Brain microvascular endothelial cell (primary cell): ENCODE measurements at places on chromosomes 1 and 21.

DNA sequence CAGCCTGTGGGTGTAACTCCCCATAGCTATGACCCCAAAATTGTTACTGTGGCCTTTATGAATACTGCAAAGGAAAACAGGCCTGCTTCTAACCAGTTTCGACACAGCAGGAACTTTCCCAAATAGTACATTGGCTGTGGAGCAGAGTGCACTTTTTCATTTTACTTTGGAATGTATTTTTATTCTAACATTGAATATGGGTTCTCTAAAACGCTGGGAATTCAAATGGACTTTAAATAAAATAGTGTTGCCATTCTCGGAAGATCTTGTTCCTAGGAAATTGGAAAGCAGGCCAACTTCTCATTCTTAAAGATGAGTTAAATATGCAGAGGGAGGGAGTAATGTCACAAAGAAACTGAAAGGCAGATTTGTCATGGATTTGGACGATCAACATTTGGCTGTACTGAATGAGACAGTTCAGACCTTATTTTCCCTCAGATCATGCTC, 39.6 kb upstream of the ARHGAP29 start:
- no peak for DNase-seq

DNA sequence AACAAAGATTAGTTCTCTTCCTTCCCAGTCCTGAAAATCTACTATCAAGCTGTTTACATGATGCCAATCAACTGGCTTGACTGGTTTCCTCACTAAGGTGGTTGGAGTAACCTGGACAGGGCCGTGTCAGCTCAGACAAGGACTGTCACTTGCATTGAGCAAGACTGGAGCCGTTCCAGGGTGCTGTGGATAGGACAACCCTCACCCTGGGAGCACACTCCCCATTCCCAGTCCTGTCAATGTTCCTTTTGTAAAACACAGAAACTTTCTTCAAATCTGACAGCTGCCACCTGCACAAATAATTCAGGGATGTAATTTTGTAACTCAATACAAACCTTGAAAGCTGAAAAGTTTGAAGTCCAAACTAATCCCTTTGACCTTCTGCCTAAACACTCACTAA, 31.4 kb downstream of the PLPP3 start:
- no peak for DNase-seq

DNA sequence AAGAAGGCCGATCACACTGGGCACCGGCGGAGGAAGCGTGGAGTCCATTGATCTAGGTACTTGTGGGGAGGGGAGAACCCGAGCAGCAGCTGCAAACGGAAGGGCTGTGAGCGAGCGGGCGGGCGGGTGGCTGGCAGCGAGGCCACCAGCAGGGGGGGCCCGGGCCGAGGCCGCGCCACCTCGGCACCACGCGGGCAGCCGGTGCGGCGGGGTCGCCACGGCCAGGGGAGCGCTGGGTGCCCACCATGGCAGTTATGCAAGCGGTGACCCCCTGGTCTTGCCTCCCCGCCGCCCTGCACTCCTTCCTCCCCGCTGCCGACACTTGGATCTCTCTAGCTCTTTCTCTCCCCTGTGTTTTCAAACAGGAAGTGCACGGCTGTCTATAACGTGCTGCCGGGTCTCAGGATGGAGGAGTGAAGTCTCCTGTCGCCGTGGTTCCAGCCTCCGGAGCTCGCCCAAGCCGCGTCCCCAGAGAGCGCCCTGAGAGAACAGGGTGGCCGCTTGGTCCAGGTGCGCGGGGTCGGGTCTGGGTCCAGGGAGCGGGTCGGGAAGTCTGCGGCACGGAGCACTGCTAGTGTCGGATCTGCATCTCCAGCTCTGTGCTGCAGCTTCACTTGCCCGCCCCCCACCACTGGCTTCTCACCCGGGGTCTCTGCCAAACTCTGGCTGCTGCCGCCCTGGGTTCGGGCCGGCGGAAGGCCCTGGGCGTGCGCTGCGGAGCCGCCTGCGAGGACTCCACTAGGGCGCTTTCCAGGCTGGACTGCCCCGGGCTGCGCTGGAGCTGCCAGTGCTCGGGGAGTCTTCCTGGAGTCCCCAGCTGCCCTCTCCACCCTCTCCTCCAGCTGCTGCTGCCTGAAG, 22.7 kb downstream of the LRRC8D start:
- DNase-seq = peak; percentile 54

- no peak for DNase-seq
These were observed 933 bp downstream of the ANKRD34A start for GRCh38 chr1:145963265-145964019.

DNA sequence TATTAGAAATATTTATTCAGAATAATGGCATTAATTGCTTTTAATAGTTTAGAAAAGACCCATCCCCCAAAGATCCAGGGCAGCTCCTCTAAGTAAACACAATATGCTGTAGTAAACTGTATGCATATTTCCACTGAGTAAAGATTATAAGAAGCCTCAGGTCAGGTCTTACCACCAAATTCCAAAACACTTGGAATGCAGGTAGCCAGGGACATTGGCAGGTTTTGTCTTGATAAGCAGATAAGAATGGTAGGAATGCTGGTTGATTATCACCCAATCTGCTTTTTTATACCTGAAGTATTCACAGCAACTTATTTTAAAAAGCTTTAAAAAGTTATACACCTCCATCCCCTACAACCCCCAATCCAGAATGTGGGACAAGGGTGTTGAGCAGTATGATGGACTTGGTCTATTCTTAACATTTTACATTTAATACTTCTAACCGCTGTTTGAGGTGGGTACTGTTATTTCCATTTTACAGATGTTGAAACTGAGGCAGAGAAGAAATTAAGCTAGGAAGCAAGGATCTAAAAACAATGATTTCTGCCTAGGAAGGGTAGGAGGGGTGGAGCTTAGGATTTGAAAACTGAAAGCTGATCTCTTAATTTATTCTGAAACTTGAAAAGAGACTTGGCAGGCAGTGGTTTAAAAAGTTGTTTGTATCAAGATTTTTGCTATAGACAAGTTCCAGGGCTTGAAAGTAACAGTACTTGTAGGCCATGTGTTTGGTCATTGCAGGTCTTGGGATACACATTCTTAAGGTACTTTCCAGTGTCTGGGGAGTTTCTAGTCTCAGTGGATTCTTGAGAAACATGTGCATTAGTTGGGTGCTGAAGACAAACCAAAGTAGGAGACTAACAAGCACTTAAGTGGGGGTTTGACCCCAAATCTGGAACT, 15.6 kb upstream of the THEM4 start:
- DNase-seq = no peak

DNA sequence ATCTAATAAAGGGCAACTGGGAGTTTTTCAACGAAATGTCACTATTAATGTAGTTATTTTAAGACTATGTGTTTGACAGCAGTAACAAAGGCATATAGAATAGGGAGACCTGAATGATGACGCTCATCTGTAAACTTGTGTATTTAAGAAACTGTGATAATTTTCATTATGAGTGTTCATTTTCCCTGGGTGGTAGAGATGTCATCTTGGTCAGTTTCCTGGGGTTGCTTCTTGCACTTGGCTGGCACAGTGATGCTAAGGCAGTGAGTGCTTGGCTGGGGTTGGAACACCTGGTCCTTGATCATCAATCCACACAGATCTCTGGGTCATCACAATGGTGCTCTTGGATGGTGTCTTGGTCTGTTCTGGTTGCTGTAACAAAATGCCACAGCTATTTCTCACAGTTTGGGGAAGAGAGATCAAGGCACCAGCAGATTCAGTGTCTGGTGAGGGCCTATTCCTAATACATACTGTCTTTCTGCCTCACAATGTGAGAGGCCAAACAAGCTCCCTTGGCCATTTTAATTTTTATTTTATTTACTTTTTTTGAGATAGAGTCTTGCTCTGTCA, 7.9 kb upstream of the SMYD2 start:
- DNase-seq = no peak

DNA sequence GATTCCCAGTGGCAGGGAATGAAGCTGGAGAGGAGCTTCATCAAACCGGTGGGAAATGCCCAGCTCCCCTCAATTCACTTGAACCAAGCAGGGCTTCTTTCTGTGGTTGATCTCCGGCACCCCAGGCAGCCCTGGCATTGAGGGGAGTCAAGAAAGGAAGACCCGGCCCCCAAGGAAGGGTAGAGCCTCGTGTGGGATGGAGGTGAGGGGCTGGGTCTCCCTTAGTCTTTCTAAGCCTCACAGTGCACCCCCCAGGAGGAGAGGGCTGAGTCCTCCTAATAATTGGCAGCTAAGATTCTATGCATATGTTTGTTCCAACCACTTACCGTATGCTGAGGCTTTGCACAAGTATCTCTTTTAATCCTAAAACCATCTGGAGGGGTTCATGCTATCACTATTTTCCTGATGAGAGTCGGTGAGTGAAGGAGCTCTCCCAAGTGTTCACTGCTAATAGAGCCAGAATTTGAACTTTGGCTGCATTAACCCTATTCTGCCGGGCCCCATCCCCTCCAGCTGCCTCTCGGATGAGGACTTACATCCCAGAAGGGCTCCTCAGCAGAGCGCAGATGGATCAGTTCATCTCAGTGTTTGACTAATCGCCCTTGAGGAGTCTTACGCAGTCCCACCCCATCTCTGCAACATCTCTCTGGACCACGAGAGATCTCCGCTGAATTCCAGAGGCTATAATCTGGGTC, 33.1 kb upstream of the TMEM51 start:
- DNase-seq = no peak

- DNase-seq = no peak
These were observed 7.6 kb upstream of the DDI2 start for GRCh38 chr1:15609631-15610030.

- no peak for DNase-seq
These were observed 74.7 kb downstream of the LHX8 start for GRCh38 chr1:75208862-75209261.

GRCh38 chr1:158686111-158687009, at the start of gene SPTA1:
TSS of gene SPTA1 (minus strand) at chr1:158686715. CDS start at chr1:158686517, 198 bp downstream.
- DNase-seq = no peak

GRCh38 chr1:44447051-44447810, 42.2 kb downstream of the RNF220 start:
- no peak for DNase-seq

DNA sequence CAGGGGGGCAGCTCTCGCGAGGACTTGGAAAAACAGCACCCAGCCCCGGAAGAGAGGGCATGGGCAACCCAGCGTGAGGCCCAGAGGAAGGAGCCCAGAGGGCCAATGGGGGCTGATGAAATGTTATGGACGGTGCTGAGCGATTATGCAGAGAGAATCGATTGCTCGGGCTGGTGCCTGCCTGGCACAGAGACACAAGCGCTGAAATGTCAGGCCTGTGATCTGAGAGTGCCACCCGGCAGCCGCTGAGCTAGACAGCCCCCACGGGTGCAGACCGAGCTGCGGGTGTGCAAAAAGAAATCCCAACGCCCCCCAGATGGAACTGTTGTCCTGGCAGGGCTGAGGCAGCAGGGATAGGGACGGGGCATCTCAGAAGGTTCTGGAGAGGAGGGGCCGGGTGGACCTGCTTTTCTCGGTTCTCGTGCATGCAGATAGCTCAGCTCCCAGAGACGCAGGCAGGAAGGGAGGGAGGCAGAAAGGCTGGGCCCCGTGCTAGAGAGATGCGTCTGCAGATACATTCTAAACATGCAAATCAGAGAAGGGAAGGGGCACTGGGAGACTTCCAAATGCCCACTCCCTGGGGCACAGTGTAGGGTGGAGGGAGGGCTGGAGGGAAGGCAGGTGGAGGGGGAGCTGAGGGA, 41.5 kb downstream of the TAS1R2 start:
- DNase-seq = no peak

DNA sequence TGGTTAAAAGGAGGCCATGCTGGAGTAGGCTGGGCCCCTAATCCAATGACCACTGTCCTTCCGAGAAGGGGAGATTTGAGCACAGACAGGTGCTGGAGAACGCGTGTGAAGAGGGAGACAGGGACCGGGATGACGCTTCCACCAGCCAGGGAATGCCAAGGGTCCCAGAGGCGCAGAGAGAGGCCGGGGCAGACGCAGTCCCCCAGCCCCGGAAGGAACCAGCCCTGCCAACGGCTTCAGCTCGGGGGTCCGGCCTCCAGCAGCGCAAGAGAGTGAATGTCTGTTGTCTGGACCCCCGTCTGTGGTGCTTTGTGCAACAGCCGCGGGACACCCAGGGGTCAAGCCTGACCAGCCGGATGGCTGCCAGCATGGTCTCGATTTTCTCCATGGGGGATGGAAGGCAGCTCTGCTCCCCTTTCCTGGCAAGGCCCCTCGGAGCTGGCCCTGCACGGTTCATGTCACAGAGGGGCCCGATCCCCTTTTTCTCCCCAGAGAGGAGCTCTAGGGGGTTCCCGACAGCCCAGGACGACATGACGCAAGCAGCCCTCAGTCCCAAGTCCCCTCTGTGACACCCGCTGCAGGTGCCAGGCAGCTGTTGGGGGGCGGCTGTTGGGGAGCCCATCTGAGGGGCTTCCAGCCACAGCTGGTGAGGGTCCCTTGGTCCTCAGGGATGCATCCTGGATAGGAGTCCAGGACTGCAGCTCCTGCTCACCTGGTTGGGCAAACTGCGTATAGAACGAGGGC, 73.5 kb downstream of the SIK1 start:
- no peak for DNase-seq

GRCh38 chr1:78676347-78676982, 26.8 kb downstream of the IFI44 start:
- peak; percentile 69 for DNase-seq

DNA sequence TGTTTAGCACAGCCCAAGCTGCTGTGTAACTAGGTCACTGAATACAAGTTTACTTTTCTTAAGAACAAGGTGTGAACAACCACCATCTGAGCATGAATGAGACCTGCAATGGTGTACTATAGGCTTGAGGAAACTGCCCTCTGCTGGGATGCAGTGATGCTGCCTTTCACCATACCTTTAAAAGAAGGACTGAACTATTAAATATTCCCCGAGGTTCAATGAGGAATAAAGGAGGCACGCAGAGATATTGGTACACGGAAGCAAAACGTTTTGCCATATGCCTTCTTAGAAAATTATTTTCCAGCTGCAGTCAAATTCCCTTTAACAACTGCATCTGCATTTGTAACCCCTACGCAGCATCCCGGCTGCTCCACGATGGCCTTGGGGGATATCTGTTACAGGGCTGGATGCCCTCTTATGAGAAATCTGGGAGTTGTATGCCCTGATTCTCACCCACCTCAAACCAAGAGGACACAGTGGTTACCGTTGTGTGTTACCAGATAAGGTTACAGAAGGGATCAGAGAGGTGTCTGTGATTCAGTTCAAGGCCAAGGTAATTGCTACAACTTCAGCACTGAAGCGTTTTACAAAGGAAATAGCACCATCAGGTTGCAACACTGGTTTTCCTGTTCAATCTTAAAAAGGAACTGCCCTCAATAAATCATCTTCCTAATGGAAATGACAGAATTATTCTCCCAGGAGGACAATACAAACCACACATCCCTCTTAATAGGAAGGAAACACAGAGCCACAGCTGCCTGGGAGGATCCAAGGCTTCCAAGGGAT, 470.5 kb downstream of the LTN1 start:
- peak; percentile 47 for DNase-seq

- no peak for DNase-seq
These were observed 25.2 kb upstream of the EPS8L3 start for GRCh38 chr1:109788695-109789521.

GRCh38 chr1:11874624-11875023, 15.9 kb upstream of the NPPB start:
- no peak for DNase-seq

DNA sequence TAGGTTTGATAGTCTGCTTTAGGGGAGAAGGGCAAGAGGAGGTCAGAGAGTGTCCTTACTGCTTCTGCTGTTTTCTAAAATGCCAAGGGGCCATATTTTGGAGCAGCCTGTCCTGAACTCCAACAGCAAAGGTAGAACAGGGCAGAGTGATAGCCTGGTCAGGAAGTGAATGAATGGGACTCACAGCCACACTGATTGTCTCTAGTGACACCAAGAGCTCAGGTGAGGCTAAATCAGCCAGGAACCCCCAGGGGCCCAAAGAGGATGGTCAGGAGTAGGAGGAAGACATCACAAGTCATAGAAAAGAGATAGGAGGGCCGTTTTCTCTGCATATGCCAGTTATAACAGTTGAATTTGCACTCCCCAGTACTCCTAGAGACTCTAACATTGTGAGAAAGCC, 97.4 kb upstream of the DUSP10 start:
- no peak for DNase-seq
